ENCODE measurements at places on chromosomes 12 and 14. TPM values are rescaled to one million over a fixed set of nuclear protein-coding genes. Genes with fewer than 3 reads are reported as not detected.

DNA sequence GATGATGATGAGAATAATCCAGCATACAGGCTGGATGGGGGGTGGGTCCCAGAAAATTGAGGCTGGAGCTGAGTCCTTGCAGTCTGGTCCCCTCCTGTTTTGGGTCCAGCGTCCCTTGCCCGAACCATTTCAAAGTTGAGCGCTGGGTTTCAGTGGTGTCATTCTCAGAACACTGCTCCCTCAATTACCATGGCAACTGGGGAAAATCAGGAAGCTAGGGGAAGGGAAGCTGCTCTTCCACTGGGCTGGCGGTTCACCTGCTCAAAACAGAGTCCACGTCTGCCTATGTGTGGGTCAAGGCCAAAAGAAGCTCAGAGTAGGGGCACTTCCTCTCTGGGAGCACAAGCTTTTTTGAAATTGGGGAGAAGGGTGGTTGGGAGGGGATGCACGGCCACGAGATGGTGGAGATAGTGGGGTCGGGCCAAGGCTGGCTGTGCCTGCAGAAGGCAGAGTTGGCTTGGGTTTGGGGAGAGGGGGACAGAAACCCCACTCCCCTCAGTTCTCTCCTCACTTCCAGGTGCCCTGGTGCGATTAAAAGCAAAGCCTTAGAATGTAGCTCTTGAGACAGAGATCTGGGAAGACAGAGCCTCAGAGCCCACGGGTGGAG is 1.7 kb upstream of the NOS1 start:
- no peaks in the 10 kb centered on the region for H3K27me3 ChIP-seq
- H3K27ac ChIP-seq, result no peak overlapping the region
- peaks cover 9% of the 10 kb centered on the region for H3K4me1 ChIP-seq
- no peaks in the 10 kb centered on the region for H3K36me3 ChIP-seq
- no peak for DNase-seq
- no peak overlapping the region for H3K4me3 ChIP-seq

DNA sequence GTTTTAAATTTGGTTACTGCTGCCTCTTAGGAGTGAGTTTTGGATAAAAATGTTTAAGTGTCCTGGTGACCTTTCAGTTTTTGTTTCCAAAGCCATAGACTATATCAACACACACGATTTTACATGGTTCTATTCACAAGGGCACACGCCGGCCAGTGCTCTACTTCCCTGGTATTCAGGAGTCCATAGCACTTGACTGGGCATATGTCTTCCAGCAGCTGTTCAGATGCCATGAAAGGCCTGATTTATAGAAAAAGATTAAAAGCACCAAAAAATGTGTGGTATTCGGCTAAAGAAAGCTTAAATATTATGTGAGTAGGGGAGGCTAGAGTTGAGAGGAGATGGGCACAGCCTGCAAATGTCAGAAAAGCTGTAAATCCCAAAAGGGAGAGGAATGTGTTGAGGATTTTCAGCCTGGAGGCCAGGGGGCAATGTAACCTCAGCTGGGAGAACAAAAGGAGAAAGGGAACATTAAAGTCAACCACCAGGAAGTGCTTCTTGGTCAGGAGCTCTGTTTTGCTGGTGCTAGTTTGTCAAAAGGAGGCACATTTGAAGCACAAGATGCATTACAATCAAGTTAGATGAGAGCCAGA is 478.4 kb downstream of the RAD51B start:
- H3K27me3 ChIP-seq, result no peaks in the 10 kb centered on the region
- H3K4me1 ChIP-seq, result no peaks in the 10 kb centered on the region
- H3K36me3 ChIP-seq, result no peaks in the 10 kb centered on the region
- no peak overlapping the region for H3K27ac ChIP-seq
- DNase-seq, result no peak
- no peak overlapping the region for H3K4me3 ChIP-seq

- peak overlapping the region; percentile 47 for H3K27ac ChIP-seq
- H3K4me1 ChIP-seq, result no peaks in the 10 kb centered on the region
- H3K27me3 ChIP-seq, result no peaks in the 10 kb centered on the region
- no peak overlapping the region for H3K4me3 ChIP-seq
- peaks cover 35% of the 10 kb centered on the region for H3K36me3 ChIP-seq
- DNase-seq, result no peak
Observed at GRCh38 chr14:95466506-95466905, 49.9 kb downstream of the SYNE3 start.

Gene ART4
- total RNA-seq, result 12.1 TPM

Gene GAPDH
- total RNA-seq, result 4,693 TPM

Measured in right atrium auricular region (tissue), 2 donors.